Fibroblast of skin of right biceps (primary cell): ENCODE measurements at places on chromosomes 3 and 15.

GRCh38 chr15:37229855-37230619 is 129.7 kb upstream of the MEIS2 start:
- DNase-seq = no peak

- DNase-seq = no peak
Observed at GRCh38 chr3:69231929-69232440, 109.6 kb upstream of the LMOD3 start.

- no peak for DNase-seq
Observed at GRCh38 chr3:29090912-29091597, 189.8 kb upstream of the RBMS3 start.

- DNase-seq = peak; percentile 53
Observed at GRCh38 chr3:33377931-33378330, 62.3 kb downstream of the UBP1 start.

GRCh38 chr3:190192087-190192486 is 71.4 kb upstream of the P3H2 start:
- DNase-seq = no peak

DNA sequence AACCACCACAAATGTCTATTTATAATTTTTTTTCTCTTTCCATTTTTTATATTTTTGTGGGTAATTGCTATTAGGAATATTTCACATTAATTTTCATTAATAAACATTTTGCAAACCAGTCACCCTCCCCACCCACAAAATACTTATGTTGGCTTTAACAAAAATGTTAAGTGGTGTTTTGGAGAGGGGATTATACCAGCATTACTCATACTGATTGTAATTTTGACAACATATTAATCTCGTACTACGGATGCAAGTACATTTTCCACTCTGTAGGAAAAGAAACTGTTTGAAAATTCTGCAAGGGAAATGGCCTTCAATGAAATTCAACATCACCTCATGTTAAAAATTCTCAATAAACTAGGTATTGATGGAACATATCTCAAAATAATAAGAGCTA is 58.3 kb downstream of the BCHE start:
- no peak for DNase-seq

DNA sequence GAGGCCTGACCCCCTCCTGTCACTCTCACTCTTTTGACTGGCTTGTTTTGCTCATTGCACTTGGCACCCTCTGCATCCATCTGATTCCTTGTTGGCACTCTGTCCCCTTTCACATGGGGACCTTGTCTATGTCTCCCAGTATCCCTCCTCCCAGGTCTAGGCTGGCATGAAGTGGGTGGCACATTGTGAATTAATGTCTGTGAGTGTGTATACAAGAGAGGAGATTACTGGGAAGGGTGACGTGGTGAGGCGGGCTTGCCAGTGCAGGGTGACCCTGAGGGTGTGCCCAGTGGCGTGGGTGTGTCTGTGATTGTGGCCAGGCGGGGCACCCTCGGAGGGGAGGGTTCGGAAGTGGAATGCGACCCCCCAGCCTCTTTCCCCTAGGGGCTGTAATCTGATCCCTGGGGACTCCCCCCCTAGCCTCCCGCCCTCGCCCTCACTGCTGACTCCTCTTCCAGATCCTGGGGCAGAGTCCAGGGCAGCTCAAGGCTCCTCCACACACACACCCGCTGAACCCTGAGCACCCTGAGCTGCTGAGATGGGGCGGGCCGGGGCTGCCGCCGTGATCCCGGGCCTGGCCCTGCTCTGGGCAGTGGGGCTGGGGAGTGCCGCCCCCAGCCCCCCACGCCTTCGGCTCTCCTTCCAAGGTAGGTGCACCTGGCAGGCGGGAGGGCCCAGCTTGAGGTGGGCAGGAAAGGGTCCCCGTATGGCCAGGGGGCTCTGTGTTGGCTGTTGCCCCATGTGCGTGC is at the start of gene SEMA3B:
SEMA3B (plus strand) TSS at position 445 of the 749 bp plus-strand sequence; CDS start at position 539, 94 bp downstream.
- no peak for DNase-seq

- peak; percentile 27 for DNase-seq
Observed at GRCh38 chr3:140308535-140308934, 369.3 kb upstream of the TRIM42 start.

- peak; percentile 74 for DNase-seq
Observed at GRCh38 chr3:106765342-106765741, 611.9 kb upstream of the CCDC54 start.

GRCh38 chr3:150238995-150239619 is 169.0 kb upstream of the TSC22D2 start:
- peak; percentile 35 for DNase-seq

GRCh38 chr3:113148284-113148683 is 63.1 kb upstream of the BOC start:
- no peak for DNase-seq

DNA sequence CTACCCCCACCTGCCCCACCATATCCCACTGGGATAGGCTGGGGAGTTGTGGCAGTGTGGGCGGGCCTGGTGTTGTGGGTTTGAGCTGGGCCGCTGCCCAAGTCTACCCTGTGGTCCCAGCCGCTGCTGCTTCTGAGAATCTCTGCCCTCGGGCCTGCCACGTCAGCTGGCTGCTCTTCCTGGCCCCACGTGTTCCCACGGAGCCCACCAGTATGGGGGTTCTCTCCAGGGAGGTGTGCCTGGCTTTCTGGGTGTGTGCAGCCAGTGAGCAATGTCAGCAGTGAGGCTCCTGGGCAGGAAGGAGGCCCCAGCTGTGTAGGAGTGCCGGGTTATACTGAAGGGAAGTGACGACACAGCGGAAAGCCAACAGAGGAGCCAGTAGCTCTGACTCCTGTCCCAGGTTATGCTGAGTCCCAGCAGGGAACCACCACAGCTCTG is 10.5 kb downstream of the GNAI2 start:
- DNase-seq = peak; percentile 94

- DNase-seq = no peak
Observed at GRCh38 chr15:68849497-68849896, 28.8 kb upstream of the ANP32A start.

DNA sequence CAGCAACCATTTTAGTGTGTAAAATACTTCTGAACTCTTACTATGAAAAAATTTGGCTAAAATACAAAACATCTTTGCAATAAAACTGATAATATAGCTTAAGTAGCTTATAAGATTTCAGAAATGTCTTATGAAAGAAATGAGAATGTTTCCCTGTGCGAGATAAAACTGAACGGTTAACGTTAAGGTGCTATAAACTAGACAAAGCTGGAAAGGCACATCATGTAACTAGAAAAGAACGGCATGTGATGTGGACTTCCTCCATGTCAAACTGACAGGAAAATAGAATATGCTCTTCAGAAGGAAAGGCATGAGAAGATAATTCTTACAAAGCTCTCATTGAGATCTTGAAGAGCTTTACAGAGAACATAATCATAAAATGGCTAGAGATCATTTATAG is 36.5 kb downstream of the NCK1 start:
- DNase-seq = no peak

GRCh38 chr15:55627730-55628368 is 39.7 kb upstream of the PYGO1 start:
- DNase-seq = peak; percentile 82

GRCh38 chr3:169173231-169173630 is 490.3 kb downstream of the MECOM start:
- peak; percentile 16 for DNase-seq

GRCh38 chr3:13192471-13193213 is 119.4 kb upstream of the IQSEC1 start:
- no peak for DNase-seq

DNA sequence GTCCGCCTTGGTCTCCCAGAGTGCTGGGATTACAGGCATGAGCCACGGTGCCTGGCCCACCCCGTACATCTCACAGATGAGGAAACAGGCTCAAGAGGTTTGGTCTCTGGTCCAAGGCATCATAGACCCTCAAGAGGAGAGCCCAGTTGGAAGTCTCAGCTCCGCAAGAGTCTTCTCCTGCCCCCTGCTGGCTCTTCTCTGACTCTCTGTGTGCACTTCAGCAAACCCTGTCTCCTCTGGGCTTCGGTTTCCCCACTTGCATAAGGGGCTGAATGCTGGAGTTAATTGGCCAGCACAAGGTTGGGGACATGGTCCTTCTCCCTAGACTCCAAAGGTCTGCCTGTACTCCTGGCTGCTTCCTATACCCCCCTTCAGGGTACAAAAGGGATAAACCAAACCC is 3.9 kb downstream of the MST1R start:
- peak; percentile 21 for DNase-seq

GRCh38 chr3:61687663-61688306 is 126.4 kb downstream of the PTPRG start:
- peak; percentile 23 for DNase-seq

GRCh38 chr3:154022606-154023005 is 98.6 kb upstream of the ARHGEF26 start:
- DNase-seq = no peak

GRCh38 chr3:128452120-128452519 is 14.6 kb downstream of the DNAJB8 start:
- no peak for DNase-seq

DNA sequence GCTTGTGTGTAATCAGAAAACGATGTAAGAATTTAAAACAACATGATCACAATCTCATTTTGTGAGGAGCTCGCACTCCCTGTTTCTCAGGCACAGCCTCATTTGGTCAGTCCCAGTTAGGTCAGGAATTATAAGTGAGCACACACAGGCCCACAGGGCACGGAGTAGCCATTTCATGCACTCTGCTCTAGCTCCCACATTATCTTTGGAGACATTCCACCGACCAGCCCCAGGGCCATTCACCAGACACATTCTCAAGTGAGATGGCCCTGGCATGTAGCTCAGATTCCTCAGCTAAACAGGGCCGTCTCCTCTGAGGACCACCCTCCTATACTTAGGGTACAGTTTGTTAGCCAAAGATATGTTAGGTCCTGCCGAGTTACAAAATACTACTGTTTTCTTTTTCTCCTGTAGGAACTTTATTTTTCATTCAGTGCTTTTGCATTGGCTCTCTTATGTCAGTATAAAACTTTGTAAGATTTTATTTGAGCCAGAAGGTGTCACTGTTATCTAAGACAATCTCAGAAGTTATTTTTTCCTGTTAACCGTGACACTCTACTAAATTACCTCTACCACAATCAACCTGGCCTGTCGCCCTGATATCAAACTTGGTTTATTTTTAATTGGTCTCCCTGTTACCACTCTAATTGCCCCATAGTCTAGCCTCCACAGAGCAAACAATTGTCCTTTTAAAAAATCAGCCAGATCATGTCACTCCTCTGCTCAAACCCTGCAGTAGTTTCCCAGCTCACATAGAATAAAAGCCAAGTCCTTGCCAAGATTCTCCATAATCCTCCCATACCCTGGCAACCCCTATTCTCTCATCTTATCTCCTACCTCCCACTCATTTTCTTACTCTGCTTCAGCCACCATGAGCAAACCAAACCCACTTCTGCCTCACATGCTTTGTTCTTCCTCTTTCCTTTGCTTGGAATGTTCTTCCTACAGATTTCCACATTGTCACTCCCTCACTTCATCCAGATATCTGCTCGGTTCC is 105.7 kb downstream of the PPP2R3A start:
- DNase-seq = peak; percentile 16

- peak; percentile 52 for DNase-seq
Observed at GRCh38 chr15:65653801-65654521, 32.2 kb downstream of the SLC24A1 start.

DNA sequence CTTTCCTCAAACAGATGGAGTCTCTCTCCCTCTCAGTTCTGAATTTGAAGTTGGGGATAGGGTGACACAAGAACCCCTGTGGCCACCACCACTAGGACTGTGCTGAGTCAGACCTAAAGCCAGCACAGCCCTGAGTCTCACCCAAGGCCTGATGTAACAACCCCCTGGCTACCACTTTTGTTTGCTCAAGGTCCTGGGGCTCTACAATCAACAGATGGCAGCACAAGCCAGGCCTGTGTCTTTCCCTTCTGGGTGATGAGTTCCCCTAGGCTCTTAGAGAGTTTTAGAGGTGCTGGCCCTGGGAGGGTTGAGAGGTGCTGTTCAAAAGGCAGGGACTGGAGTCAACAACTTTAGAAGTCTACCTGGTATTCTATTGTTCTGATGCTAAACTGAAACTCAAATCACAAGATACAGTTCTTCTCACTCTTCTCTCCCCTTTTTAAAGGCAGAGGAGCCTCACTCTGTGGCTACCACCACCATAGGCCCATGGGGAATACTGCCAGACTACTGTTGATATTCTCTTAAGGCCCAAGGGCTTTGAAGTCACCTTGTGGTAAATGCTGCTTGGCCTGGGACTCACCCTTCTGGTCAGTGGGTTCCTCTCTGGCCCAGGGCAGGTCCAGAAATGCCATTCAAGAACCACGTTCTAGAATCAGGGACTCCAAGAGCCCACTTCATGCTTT is 6.5 kb downstream of the OR5K4 start:
- no peak for DNase-seq

GRCh38 chr3:130527426-130527825 is 10.4 kb downstream of the COL6A6 start:
- DNase-seq = no peak

- DNase-seq = peak; percentile 48
Observed at GRCh38 chr15:32784581-32784980, 66.8 kb downstream of the GREM1 start.

DNA sequence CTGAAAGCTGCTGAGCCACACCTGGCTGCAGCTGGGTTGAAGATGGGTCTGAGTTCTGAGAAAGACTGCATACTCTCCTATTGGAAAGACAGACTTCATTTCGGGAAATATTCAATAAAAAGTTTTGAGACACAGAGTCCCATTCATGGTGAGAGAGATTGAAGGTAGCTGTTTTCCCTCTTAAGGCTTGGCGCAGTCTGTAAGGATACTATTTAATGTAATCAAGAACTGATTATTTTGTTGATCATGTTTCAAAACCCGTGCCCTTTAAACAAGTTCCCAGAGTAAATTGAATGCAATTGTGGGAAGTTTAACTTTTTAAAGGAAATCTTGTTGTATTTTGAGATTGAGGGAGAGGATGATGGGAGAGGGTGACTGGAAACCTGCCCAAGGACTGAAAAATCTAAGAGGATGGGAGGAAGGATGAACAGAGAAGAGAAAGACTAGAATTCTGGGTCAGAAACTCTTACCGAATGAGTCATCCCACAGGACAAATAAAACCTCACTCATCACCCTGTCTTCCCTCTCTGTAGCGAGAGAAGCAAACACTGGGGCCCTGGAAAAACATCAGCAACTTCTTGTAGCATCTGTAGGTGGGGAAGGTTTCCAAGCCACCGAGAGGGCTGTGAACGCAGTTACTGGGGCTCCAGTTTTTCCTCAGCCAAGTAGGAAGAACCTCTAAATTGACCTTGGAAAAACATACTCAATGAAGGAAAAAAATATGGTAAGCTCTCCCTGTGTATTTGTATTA is 193.2 kb upstream of the TPRG1 start:
- peak; percentile 79 for DNase-seq

DNA sequence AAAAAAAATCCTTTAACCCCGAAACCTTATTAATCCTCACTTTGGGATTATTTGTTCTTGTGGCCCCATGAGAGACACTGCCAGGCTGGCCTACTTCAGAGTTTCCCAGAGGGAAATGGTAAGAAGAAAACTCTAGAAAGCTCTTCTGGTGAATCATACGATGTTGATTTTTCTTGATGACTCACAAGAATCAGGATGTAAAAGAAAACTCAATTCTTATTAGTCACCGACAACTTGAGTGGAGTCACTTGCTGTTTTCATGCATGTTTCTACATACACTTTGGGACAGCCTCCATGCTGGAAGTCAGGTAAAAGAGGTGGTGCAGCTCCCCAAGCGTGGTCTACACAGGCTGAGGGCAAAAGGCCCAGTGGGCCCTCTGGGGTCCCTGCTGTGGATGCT is 42.8 kb downstream of the MYO5C start:
- peak; percentile 93 for DNase-seq
